ENCODE measurements at places on chromosomes 6 and 20.

DNA sequence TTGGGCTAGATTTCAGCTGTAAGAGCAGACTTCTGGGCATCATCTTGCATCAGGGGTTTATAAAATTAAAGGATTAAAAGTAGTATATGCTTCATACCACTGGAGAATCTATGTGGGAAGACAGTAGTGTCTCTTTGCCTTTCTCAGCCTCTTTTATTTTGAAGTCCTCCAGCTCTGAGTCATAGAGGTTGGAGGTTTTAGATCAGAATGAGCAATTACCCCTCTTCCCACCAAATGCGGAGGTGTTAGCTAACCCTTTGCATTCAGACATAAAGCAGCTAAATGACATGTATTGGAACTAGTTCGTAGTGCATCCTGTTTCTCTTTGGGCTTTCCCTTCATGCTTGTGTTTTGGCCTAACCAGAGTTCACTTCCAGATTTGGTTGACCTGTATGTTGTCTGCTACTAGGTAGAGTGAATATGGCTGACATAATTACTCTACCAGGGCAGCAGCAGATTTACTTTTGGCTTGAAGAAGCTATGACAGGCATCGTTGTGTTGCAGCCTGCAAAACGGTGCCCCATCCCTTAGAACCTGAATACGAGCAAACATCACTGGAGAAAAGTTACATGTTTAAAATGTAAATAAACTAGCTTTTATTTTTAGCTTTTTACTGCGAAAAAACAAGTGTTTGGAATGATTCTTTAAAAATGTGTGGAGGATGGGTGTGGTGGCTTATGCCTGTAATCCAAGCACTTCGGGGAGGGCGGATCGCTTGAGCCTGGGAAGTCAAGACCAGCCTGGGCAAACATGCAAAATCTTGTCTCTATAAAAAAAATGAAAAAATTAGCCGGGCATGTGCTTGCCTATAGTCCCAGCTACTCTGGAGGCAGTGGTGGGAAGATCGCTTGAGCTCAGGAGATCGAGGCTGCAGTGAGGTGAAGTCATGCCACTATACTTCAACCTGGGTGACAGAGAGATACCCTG is 82.2 kb downstream of the MYO6 start:
- no peak for DNase-seq

DNA sequence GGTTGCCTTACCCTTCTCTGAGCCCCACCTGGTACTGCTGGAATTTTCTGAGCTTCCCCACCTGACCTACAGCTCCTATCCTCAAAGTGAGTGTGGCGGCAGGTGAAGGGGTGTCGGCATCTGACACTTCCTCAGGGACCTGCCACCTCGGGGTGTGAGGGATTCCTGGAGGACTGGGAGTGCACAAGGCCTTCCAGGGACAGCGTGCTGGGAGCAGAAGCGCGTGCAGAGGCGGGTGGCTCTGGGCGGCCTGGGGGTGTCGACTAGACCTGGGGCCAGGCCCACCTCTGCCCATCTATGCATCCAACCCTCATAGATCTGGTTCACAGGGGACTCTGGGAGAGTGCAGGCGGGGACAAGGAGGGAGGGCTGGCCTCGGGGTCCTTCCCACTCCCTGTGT is 7.8 kb downstream of the DLGAP4 start:
- no peak for DNase-seq

DNA sequence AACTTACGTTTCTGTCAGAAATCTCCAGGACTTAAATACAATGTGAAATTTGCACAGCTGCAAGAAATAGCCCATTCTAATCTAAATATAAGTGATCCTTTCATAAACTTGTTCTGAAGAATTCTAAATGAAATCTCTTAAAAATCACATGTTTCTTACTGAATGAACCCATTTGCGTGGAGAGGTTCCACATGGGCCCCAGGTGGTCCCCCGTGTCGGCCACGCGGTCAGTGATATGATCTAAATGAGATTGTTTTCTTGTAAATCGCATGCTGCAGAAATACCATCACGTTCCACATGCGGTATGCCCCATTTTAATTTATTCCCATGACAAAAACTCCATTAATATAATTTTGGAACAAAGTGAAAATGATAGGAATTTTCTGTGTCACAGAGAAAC is 818.9 kb upstream of the SLC35B3 start:
- DNase-seq = no peak

- no peak for DNase-seq
These were observed 29.7 kb downstream of the ZMYND8 start for GRCh38 chr20:47326658-47327268.

- no peak for DNase-seq
These were observed 44.3 kb upstream of the MYL9 start for GRCh38 chr20:36496707-36497669.

GRCh38 chr6:134295953-134296553 is 21.9 kb downstream of the SGK1 start:
- peak; percentile 33 for DNase-seq

Data from CMK (cell line).